ENCODE measurements at places on chromosomes 1 and 21.

DNA sequence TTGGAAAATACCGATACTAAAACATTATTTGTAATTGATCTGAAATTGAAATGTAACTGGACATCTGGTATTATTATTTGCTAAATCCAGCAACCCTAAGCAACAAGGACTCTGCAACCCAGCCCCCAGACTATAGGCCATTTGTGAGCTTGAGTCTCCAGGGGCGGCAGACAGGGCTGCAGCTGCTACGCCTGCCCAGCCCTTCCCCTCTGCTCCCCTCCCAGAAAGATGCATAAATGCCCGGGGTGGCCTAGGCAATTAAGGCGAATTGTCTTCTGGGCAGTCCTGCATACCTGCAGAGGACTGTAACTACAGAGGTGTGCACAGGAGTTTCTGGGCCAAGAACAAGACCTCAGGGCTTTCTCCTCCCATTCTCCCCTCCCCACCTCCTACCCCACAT is 41.2 kb upstream of the LBR start:
- no peak for DNase-seq

- no peak for DNase-seq
These were observed 11.2 kb upstream of the HMGCS2 start for GRCh38 chr1:119779869-119780356.

- DNase-seq = no peak
These were observed 56.9 kb downstream of the CD34 start for GRCh38 chr1:207854001-207854400.

DNA sequence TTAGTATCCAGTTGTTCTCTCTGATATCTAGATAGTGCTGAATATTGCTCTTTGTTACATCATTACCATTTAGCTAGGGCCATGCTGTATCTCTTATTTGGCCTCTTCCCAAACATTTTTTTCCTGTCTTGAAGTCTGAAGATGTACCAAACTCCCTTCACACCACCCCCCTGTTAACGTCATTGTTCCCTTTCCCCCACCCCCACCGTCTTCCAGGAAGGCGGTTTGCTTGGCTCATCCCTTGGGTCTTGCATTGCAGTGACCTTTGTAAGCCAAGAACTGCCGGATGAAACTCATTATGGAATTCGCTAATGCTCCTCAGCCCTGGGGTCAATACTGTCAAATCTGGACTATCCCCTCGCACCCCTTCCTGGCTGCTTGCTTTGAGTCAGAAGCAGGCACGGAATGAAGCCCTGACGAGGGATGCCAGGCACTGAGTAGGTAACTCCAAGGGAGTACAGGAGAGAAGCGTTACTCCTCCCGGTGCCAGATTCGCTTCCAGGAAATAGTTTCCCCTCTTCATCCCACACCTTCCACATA is 283.1 kb downstream of the TM2D1 start:
- no peak for DNase-seq

- DNase-seq = no peak
These were observed 59.3 kb downstream of the VANGL2 start for GRCh38 chr1:160459687-160460086.

DNA sequence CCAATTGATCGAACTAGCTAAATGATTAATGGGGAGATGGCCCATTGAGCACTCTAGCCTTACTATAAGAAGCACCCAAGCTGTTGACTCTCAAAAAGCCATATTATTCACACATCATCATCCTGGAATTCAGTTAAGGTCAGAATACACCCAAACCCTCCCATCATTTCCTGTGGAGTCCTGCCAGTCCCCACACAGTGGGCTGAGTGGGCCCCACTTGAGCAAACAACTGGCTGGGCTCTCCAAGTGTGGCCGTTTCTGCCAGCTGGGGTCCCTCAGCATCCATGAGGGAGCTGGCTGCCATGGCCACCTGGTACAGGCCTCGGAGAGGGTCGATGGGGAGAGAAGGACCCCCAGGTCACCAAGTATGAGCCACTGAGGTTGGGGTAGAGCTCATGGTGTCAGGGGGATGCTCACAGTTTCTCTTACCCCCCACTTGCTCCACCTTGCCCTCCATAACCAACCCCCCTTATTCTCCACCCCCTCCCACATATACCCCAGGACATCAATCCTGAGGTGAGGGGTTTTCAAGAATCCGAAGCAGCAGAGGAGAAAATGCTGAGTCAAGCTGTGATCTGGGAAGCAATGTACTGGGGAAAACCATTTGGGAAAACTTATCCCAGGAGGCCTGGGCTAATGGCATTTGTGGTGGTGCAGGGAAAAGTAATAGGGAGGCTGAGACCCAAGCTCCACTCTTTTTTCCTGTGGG is 60.3 kb downstream of the UBE2T start:
- DNase-seq = no peak
